Left ventricle myocardium superior (tissue), 1 donor: ENCODE measurements at places on chromosomes 6 and 20.
A peak's percentile ranks its signal among the peaks of the same experiment; 100 is the strongest.

- no peak for DNase-seq
These were observed 463.8 kb downstream of the ADGRB3 start for GRCh38 chr6:69098910-69099309.

DNA sequence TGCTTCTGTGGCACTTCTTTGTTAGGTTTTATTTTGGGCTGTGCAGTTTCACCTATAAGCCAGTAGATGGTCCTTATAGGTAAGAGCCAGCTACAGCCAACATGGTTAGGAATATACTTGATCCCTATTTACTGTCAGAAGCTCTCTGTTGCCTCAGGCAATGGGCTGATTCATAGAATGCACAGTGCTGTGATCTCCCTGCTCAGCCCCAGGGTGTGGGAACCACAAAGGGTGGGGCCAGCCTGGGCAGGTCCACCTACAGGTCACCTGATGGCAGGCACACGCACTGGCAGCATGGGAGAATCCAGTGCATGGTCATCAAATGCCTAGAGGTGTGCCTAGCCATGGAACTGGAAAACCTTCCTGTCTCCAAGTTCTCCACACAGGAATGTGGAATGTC is 191.9 kb downstream of the MOXD1 start:
- DNase-seq, result no peak

DNA sequence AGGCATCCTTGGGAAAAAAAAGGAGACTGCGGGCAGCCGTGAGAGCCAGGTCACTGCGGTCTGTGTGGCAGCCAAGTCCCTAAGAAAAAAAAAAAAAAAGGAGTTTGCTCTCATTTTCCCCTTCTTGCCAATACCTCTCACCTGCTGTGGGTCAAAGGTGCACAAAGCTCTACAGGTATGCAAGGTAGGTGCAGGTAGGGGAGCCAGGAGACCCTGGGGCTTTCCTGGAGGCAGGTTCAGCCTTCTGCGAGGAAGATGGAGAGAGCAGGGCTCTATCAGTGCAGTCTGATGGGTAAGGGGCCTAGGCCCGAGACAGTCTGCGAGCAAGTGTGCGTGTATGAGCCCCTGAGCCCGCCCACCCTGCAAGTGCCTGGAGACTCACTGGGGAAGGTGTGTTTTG is 12.3 kb upstream of the SNAI1 start:
- DNase-seq, result no peak

- DNase-seq, result no peak
These were observed 12.8 kb downstream of the STK4 start for GRCh38 chr20:44979090-44979621.

- DNase-seq, result no peak
These were observed 200.5 kb upstream of the ARG1 start for GRCh38 chr6:131372535-131372934.

DNA sequence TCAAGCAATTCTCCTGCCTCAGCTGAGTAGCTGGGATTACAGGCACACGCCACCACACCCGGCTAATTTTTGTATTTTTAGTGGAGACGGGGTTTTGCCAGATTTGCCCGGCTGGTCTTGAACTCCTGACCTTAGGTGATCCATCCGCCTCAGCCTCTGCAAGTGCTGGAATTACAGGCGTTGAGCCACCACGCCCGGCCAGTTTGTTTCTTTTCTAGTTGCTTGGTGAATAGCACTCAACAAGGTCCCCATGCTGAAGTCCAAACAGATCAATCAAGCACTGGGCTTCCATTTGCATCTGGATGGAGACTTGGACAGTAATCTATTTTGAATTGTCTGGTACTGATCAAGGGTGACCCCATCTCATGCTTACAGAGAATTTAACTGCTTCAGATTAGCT is 108.9 kb upstream of the FOXO3 start:
- no peak for DNase-seq

- no peak for DNase-seq
These were observed 10.4 kb upstream of the EDN3 start for GRCh38 chr20:59289994-59290393.

DNA sequence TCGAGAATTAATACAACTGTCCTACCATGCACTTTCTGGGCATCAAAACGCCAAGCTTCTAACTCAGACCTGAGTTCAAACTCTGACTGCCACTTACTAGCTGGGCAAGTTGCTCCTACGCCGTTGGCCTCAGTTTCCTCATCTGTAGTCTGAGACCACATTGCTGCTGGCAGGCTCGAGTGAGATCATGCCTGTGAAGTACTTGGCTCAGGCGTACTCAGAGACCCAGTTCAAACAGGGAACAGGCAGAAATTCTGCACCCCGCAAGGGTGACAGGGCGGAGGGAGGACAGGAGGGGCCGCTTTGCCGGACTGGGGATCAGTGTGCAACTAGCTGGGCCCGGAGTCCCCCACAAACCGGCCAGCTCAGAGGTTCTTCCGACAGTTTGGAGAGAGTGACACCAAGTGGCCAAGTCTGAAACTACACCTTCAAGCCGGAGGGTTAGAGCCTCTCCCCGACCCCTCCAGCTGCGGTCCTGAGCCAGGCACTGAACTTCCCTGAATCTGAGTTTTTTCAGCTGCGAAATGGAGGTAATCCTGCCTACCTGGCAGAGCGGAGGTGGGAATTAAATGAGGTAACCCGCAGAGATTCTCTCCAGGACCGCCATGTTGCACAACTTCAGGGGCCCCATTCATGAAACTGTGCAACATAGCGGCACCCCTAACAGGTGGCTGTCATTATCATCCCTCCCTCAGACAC is 46.0 kb upstream of the PTPN1 start:
- peak; percentile 67 for DNase-seq

GRCh38 chr20:18287546-18287914 is 797 bp upstream of the ZNF133 start:
- DNase-seq, result peak; percentile 47

GRCh38 chr6:5866547-5867051 is 140.1 kb downstream of the NRN1 start:
- DNase-seq, result no peak

- DNase-seq, result no peak
These were observed 28.4 kb upstream of the BTN3A2 start for GRCh38 chr6:26336355-26337198.

DNA sequence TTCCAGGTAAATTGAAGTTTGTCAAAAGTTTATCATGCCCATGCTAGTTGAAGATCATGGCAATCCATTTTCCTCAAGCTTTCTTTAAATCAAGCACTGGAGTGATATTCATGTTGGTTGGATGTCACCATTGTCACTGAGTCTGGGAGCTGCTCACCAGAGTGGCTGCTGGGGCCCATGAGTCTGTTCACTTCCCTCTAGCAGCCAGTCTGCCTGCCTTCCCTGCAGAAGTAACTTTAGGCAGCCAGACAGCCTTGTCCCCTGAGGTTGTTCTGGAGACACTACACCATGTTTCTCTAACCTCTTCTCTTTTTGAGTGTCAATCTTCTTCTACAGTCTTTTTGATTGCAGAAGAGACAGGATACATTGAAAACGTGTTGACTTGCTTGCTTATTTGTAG is 5.5 kb downstream of the SIRT5 start:
- no peak for DNase-seq

DNA sequence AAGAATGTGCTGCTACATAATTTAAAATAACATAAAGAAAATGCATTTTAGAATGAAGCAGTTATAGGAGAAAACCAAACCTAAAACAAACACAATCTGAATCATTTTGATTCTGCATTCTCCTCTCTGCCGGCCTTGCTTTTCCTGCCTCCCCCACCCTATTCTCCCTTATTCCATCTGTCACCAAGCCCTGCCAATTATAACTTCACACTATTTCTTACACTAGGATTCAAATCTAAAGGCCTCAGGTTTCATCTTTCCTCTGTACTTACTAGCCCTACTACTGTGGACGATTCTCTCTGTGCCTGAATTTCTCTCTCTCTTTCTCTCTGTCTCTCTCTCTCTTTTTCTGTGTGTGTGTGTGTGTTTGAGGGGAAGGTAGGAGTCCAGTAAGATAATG is 18.7 kb upstream of the PRIM2 start:
- DNase-seq, result no peak

DNA sequence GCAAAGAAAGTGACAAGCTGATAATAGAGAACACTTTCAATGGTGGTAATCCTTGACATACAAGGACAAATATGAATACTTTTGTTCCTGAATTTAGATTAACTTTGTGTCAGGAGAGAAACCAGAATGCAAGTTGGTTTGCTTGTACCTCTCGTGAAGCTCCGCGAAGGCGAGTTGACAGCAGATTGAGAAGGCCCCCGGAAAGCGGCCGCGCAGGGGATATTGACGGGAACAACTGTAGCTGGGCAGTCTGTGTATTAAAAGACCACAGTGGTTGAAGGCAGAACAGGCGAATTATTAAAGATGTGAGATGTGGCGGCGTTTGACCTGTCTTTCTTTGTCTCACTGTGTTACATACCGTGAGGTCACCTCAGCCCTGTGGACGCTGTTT is 175.8 kb upstream of the RALGAPA2 start:
- no peak for DNase-seq

DNA sequence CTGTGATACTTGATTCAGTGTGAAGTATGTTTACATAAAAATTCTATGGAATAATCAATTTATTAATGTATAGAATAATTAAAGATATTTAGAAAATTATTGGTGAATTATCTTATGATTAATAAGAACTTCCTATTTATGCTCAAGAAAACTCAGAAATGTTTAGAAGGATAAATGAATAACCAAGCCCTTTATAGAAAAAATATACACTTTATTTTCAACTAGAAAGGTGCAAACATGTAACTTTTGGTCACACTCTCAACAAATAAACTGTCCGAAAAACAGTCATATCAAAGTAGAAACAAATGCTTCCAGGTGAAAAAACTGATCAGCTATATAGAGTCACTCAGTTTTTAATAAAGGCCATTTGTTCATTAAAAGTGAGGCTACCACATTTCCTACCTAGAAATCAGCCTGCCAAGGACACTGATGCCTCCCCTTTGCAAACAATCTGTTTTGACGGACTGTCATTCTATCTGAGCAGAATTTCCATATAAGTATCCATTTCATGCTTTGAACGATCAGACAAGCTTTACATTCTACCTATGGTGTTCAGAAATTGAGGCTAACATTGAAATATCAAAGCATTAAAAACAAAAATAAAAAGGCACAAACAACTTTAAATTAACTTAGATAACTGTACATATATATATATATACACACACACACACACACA is 3.0 kb downstream of the CCN2 start:
- no peak for DNase-seq

DNA sequence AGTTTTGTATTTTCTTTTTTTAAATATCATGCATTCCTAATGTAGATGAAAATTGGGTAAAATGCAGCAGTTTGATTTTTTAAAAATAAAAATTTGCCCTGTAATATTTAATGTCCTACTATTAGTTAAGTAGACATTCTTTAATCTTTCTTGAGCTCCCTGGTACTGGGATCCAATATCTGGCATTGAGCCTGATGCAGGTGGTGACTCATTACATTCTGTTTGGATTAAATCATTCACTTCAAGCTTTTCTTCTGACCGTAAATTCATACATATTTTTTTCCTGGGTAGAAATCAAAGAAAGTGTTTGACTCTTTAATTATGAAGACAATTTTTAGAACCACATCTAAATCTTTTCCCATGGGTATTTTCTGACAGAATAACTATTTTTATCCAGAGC is 768.8 kb upstream of the SLC35B3 start:
- DNase-seq, result no peak

DNA sequence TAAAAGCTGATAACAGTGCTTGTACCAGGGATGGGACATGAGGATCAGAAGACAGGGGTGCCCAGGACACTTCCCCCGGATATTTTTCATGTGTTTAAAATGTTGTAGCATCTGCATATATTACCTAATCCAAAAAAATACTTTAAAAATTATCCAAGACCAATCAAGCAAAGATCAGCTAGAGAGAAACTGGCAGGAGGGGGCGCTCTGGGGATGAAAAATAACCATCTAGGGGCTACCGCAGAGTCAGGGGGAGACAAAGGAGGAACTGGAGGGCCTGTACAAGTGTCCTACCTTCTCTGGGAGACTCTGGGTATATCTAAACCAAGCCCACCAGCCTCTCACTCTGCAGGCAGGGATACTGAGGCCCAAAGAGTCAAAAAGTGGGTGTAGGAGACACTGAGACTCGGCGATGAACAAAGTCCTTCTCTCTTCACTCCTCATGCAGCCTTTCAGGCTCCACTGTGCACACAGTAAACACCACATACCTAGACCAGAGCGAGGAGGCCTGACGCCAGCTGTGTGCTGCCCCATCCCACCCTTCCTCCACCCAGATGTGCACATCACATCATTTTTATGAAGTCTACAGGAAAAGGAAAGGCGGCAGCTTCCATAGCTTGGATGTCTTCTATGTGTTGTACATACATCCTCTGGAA is 9.8 kb downstream of the RIMS4 start:
- DNase-seq, result no peak

GRCh38 chr20:20664795-20665589 is 47.5 kb downstream of the RALGAPA2 start:
- no peak for DNase-seq

DNA sequence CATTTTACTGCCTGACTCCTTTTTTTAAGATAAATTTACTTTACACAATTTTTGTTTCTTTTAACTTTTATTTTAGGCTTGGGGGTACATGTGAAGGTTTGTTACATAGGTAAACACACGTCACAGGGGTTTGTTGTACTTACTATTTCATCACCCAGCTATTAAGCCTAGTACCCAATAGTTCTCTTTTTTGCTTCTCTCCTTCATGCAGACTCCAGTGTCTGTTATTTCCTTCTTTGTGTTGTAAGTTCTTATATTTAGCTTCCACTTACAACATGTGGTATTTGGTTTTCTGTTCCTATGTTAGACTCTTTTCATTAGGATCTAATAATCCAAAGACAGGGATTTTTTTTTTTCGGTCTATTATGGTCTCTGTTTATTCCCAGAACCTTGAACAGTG is 83.5 kb upstream of the CCN6 start:
- no peak for DNase-seq

DNA sequence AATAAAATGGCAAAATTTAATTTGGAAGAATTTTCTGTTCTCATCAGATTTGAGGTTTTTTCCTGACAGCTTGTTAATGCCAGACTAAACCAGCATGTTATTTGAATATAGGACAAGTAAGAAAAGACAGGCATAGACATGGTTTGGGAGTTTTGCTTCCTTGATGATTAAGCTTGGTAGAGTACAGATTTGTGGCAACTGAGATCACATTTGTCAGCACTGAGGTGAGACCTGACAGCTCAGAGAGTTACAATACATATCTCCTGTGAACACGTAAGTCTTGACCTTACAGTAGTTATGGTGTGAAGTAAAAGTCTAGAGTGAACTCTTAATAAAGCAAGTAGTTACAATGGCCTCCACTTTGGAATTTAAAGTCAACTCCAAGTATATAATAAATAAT is 34.5 kb downstream of the CENPW start:
- DNase-seq, result no peak

GRCh38 chr20:58970146-58970545 is 10.9 kb upstream of the NELFCD start:
- no peak for DNase-seq
